ENCODE measurements at places on chromosomes 12 and 14.

DNA sequence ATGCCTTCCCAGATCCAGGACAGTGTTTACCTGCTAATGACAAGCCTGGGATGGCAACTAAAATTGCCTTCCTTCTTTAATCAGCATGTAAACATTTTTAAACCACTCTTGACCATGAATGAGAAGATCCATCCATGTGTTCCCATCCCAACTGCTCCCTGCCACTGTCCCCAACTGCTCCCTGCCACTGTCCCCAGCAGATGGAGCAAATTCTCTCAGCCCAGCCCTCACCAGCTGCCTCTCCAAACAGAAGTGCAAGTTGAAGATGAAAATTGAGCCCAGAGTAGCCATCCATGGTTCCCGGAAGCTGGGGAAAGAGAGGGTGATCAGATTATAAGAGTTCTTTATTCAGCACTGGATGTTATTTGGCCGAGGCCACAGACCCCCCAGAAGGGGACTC, 133.1 kb downstream of the SLC15A4 start:
- DNase-seq: peak; percentile 2

- no peak for DNase-seq
These were observed 63.4 kb downstream of the ITPR2 start for GRCh38 chr12:26769611-26770010.

- DNase-seq: peak; percentile 47
These were observed 21.3 kb upstream of the OASL start for GRCh38 chr12:121060149-121061001.

DNA sequence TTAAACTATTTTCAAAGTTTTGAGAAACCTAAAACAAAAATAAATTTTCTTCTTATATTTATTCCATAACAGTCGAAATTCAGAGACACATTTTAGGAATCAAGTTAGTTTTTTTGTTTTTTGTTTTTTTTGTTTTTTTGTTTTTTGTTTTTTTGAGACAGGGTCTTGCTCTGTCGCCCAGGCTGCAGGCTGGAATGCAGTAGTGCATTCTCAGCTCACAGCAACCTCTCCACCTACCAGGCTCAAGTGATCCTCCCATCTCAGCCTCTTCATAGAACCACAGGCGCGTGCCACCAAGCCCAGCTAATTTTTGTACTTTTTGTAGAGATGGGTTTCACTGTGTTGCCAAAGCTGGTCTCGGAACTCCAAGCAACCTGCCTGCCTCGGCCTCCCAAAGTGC, 18.5 kb upstream of the DNAAF2 start:
- DNase-seq: no peak

DNA sequence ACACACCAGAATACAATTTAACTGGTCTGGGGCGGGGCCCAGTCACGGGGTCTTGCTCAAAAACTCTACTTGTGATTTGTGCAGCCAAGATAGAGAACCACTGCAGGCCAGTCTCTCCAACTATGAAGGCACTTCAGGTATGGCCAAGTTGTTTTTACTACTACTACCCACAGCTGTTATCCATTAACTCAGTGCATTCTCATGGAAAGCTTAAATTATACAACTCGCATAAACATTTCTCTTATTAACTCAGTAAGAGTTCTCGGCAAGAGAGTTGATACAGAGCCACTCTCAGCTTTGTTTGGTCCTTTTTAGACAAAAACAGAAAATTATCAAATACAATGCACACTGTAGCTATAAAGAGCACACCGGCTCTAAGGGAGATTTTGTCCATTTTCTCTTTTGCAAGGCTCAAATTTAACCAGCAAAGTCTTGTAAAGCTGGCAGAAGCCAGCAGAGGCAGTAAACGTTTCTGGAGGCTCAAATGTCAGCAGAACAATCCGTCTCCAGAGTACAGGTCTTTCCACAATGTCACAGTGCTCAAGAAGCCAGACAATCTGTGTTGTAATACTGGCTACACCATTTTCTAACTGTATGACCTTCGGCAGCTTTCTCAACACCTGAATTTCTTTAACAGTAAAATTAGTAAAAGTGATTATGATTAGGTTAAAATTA, 85.9 kb downstream of the PTGER2 start:
- no peak for DNase-seq

DNA sequence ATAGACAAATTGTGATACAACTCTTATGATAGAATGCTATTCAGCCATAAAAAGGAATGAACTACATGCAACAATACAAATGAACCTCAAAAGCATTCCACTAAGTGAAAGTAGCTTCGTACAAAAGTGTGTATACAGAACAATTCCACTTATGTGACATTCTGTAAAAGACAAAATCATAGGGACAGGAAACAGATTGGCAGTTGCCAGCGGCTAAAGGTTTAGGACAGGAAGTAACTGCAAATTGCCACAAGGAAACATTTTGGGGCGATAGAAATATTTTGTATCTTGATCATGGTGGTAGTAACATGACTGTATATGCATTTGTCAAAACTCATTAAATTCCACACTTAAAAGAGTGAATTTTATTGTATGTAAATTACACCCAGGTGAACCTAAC, 113.4 kb downstream of the CAPZA3 start:
- DNase-seq: no peak

- DNase-seq: no peak
These were observed 55.8 kb upstream of the METAP2 start for GRCh38 chr12:95418142-95418541.

- no peak for DNase-seq
These were observed 437.1 kb upstream of the TBX3 start for GRCh38 chr12:115121053-115121452.

GRCh38 chr14:50875359-50876070, 3.7 kb downstream of the ABHD12B start:
- no peak for DNase-seq

DNA sequence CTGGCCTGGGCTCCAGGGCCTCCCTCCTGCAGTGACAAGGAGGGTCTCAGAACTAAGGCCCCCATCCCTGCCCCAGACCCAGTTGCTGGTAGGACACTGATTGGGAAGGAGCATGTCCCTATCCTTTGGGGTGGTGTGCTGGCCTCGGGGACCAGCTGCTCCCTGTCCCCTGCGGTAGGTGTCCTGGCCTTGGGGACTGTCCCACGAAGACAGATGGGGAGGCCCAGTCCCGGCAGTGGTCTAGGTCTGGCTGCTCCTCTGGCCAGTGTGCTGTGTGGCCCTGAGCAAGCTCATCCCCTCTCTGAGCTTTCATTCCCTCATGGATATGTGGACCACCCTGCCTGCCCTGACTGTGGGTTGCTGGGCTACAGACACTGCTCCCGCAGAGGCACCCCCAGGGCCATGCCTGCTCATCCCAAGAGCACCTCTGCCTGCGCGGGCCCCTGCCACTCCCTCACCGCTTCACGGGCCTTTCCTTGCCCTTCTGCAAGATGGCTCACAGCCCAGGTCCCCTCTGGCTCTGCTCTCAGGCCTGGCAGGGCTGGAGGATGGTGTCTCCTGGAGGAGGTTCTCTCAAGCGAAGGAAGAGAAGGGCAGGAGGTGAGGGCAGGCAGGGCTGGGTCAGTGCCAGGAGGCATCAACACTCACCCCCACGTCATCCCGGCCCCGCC, 12.5 kb downstream of the AHNAK2 start:
- DNase-seq: no peak

- no peak for DNase-seq
These were observed 1.5 kb upstream of the DIABLO start for GRCh38 chr12:122227341-122227740.

DNA sequence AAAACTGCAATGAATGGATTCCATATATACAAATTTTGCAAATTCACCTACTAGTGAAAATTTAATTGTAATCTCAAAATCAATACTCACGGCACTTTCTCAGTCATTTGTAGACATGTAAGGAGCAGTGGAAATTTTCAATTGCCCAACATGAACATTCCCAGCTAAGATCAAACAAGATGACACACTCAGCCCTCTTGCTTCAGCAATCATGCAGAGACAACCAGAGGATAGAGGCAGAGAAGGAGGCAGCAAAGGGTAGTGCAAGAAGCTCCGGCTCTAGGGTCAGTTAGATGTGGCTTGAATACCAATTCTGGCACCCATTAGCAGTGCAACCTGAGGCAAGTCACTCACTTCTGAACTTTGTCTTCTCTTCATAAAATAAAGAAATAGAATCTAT, 91.5 kb upstream of the SLC35F4 start:
- no peak for DNase-seq

DNA sequence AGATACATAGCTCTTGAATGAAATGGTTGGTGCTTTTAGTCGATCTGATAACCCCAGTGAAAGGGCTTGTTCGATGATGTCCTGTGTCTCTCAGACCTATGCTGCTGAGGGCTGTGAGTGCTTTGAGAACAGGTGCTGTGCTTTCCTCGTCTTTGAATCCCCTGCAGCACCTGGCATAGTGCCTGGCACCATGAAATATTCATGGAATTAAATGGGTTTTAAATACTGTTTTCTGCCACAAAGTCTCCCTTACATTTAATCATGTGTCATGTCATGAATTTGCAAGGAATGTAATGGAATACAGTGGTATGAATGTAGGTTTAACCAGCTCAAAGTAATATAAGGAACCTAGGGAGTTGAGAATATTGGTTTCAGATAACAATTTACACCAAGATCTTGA, 220.5 kb upstream of the PRICKLE1 start:
- no peak for DNase-seq

GRCh38 chr12:105279460-105280056, 43.6 kb upstream of the APPL2 start:
- DNase-seq: peak; percentile 46

DNA sequence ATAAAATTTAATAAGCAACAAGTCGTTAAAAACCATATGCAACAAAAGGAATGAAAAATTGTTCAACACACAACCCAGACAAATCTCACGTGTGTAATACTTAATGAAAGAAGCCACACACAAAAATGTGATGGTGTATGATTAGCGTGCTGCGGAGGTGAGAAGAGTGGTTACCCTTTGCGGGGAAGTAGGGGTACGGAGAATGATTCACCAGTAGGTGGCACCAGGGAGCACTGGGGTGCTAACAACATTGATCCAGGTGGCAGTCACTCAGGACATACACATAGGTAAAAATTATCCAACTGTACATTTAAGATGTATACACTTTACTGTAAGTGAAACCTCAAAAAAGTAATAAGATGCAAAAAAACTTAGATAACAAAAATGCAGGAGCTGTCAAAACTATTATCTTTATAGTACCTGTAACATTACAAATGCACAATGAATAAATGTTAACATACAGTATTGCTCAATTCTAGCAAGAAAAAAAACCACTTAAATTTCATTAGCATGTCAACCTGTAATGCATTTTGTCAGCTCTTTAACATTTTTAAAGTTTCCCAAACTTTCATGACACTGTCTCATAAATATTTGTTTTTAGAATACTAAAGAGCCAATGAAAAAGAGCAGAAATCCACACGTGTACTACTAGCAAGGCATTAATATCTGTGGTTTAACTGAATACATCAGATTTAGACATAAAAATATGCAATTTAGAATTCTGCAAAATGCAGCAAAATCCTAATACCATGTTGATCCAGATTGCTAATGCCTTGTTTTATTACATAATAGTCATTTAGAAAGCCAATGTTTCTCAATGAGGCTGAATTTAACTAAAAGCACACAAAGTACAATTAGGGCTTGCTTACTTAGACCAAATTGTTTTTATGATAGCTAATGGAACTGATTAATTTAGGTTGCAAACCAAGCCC, 46.7 kb downstream of the TMCC3 start:
- DNase-seq: no peak

DNA sequence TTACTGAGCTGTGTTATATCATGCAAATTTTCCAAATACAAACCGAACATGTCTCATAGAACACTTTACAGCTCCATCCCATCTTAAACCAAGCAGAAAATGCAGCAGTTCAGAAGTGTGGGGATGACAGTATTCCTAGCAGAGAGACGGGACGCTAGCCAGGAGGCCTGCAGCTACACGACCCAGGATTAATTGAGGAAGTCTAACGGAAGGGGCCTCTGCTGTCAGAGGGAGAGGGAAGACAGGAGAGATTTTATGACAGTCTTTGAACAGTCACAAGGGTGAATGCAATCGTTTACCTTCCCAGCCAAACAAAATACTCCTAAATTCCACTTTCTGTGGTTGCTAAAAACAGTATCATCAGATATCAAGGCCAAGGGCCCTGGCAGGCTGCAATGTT, 261.9 kb downstream of the TMEM132D start:
- DNase-seq: no peak

- no peak for DNase-seq
These were observed 34.2 kb downstream of the ZFYVE21 start for GRCh38 chr14:103749860-103750259.

- no peak for DNase-seq
These were observed 28.4 kb downstream of the SLC7A8 start for GRCh38 chr14:23154964-23155587.

DNA sequence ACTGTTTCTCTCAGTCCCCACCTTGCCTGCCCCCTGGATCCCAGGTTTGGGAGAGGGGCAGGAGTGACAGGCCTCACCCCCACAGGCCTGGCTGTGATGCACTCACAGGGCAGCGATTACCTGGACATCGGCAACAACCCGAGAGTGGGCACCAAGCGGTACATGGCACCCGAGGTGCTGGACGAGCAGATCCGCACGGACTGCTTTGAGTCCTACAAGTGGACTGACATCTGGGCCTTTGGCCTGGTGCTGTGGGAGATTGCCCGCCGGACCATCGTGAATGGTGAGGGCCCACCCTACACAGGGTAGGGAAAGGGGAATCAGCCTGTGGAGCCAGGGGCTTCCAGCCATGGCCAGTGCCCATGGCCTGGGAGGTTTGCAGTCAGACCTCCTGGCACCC, 8.6 kb downstream of the ACVRL1 start:
- DNase-seq: no peak

- DNase-seq: no peak
These were observed 20.6 kb downstream of the RDH12 start for GRCh38 chr14:67722293-67722692.

- DNase-seq: no peak
These were observed 107.3 kb downstream of the ZFP36L1 start for GRCh38 chr14:68685419-68686204.

- peak; percentile 20 for DNase-seq
These were observed 238.5 kb downstream of the CACNA1C start for GRCh38 chr12:2291182-2291832.

DNA sequence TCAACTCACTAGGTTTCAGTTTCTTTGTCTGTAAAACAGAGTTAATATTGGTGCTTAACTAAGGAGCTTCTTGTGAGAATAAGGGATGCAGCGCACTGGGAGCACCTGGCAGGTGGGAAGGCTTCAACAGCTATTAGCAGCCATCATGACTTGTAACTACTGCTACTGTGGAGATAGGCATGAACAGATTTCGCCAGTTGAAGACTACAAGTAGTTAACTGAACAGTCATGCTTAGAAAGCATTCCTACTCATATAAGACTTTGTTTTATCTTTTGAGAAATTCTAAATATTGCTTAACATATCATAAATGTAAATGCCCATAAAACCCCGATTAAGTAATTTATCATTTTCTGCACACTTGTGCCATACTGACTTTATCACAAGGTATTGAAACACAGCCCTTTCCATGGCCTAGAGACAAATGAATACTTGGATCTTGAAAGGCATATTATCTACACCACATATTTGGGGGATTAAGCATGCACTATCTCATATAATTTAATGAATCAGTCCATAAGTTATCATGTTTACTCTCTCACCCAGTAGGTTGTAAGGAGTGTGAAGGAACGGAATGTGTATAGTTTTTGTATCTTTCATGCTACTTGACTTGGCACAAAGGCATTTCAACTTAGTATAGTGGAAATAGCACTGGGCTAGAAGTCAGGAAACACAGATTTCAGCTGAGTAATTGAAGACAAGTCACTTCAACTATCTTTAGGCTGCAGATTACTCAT, 16.1 kb downstream of the NTN4 start:
- no peak for DNase-seq

GRCh38 chr14:101559624-101560533, 1.4 kb upstream of the DIO3 start:
- DNase-seq: no peak

All from NCI-H345 (cell line).